GM06990 (cell line): ENCODE measurements at places on chromosomes 16 and 17.

- DNase-seq = no peak
These were observed 106.3 kb upstream of the ZFHX3 start for GRCh38 chr16:73154063-73154870.

DNA sequence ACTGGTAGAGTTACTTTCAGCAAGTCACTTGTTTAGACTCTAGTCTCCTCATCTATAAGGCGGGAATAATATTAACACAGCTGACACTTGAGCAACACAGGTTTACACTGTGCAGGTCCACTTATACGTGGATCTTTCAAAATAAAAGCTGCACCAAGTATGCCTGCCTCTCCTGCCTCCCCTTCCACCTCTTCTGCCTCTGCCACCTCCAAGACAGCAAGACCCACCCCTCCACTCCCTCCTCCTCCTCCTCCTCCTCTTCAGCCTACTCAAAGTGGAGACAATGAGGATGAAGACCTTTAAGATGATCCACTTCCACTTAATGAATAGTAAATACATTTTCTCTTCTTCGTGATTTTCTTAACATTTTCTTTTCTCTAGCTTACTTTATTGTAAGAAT lies 285.6 kb downstream of the FTO start:
- DNase-seq = no peak

- DNase-seq = no peak
These were observed 980 bp downstream of the LLGL1 start for GRCh38 chr17:18226284-18226945.

DNA sequence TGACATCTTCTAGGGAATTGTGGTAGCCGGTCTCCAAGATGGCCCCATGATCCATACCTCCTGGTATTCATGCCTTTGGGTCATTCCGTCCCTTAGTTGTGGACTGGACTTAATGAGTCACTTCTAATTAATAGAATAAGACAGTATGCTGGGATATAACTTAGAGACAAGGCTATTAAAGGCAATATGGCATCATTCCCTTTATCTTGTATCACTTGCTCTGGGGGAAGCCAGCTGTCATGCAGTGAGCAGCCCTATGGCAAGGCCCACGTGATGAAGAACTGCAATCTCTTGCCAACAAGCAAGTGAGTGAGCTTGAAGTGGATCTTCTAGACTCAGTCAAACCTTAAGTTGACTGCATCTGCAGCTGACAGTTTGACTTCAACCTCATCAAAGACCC lies 97.8 kb upstream of the MED13 start:
- DNase-seq = no peak

DNA sequence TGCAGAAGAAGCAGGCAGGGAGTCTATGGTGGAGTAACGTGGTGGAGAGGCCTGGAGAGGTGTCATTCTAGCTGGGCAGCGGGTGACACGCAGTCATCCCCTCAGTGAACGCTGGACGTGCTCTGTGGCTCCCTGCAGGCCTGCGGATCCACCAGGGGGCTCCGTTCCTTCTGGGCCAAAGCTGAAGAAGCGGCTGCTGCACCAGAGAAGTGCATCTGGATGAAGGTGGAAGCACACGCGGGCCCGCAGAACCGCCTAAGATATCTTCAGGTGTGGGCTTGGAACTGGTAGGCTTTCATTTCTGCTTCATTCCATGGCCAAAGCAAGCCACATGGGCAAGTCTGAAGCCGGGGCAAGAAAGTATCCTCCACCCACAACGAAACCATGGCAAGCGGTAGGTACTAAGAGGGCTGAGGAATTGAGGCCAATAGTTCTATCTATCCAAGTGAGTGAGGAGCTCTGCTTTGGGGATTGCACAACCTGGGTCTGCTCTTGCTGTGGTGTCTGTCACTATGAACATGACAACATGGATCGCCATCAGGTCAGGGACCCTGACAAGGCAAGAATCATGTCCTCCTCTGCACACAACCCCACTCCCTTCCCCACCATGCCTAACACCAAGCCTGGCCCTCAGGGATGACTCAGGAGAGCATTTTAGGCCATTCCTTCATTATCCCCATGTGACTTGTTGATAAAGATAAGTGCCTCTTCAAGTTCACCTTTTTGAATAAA lies 78.9 kb upstream of the FBXO47 start:
- DNase-seq = no peak

DNA sequence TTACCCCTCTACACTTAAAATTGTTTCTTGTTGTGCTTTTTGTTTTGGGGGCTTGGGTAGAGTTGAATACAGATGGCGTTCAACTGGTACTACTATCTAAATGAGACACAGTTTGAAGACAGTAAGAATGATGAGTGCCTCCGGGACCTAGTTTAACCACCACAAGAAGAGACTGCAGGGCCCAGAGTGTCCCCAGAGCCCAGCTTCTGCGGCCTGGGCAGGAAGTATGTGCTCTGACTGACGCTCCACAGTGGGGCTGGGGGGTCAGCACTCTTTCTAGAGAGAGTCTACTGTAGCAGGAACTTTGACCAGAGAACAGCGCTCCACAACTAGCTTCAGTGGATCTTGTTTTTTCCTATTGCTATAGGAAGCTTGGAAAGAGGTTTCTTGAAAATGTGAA lies 174.0 kb downstream of the VPS53 start:
- DNase-seq = no peak

DNA sequence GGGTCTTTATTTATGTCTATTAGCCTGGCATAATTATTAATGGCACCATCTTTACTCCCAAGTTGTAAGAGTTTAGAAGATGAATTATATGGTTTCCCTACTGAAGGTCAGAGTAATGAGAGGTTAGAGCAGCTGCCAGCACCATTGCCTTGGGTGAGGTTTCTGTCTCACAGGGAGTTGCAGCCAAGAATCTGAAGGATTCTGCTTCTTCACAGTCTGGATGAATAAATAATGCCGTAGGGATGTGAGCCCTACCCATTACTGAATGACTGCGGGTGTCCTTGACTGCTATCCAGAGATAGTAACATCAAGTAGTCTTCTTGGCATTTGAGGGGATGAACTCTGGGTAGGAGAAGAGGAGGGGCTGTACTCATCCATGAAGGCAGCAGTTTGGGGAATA lies 52.8 kb upstream of the SMIM36 start:
- DNase-seq = no peak

DNA sequence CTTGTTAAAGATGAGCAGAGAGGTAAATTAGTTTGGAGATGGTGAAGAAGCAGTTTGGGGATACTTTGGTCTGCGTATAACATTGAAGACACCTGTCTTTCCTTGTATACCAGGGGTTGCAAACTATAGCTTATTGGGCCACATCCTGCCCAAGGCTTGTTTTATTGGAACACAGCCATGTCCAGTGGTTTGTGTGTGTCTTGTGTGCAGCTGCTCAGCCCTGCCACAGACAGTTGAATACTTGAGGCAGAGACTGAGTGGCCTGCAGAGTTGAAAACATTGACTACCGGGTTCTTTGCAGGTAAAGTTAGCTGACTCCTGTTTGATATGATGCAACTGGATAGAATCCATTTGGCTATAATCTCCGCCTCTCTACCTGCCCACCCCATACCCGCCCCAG lies 224.4 kb downstream of the PRKCA start:
- DNase-seq = no peak

DNA sequence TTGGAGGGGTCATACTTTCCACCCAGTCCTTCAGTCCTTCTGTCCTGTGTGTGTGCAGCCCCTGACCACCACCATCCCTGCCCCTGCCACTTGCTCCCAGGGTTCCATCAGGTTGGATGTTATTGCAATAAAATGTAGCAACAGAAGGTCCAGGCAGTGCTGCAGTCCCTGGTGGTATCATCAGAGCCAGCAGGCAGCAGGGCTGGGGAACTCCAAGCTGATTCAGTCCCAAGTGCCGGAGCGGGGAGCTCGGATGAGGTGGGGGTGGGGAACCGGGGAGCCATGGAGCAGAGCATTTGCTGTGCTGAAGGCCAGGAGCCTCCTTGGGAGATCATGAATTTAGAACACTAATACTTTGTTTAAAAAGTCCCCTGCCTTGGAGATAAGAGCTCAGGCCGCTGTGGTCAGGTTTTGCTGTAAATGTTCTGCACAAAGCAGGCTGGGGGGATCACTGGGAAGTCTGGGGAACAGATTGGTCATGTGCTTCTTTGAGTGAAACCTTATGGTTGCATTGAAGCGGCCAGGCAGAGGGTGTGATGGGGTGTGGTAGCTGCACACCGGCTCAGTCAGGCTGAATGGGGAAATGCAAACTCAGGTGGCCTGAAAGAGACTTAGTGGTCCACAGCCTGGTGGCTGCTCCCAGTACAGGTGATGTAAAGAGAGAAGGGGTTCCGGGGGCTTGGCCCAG lies 225.9 kb downstream of the SEC14L1 start:
- DNase-seq = no peak

GRCh38 chr17:32558997-32559650 lies 72.3 kb downstream of the CDK5R1 start:
- DNase-seq = peak; percentile 53

GRCh38 chr17:3679531-3680126 lies 11.0 kb downstream of the EMC6 start:
- DNase-seq = no peak

GRCh38 chr17:65370669-65371131 lies 190.7 kb downstream of the AXIN2 start:
- DNase-seq = peak; percentile 41

- no peak for DNase-seq
These were observed 16.8 kb upstream of the ASGR2 start for GRCh38 chr17:7131423-7131791.

DNA sequence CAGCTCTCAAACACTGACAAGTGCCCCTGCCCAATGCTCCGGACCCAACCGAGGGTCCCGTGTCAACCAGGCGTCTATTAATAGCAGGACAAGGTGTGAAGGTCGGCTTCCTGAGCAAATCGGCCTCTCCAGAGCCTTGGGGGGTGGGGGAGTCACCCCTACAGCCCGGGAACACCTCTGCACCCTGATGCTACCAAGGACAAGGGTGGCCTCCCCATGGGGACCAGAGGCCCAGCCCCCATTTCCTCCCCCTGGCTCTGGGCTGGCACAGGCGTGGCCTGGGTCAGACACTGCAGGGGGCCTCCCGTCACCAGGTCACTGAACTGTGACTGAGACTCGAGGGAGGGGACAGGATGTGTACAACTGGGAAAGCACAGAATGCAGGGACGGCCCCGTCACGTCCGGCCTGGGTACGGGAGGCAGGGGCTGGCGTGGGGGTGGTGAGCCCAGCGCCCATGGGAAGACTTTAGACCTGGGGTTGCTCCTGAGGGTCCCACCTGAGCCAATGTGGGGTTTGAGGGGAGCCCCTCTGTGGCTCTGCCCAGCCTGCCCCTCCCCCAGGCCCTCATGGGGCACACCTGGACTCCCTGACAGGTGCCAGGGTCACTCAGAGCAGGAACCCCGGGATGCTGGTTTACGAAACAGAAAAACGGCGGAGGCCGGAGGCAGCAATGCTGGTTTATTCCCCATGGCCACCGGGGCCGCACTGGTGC lies 579 bp upstream of the CYBA start:
- DNase-seq = peak; percentile 92

- DNase-seq = no peak
These were observed 11.3 kb downstream of the YPEL2 start for GRCh38 chr17:59342681-59343131.

DNA sequence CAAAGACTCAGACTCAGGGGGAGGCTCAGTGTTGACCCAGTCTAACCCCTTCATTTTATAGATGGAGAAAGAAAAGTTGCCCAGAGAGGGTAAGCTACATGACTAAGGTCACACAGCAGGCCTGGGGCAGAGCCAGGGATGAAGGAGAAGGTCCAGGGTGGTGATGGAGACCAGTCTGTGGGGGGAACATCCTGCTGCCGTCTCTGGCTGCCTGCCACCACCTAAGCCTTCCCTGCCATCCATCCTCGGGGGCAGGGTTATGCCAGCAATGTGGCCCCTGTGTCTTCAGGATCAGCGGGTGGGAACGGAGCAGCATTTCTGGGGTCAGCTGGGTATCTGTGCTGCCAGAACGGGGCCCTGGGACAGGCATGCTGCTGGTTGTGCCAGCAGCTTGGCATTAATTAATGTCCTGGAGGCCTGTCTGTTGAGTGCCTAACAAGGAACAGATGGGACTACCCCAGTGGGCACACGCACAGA lies 5.5 kb downstream of the DOK4 start:
- no peak for DNase-seq

- DNase-seq = no peak
These were observed 355.9 kb upstream of the RBFOX1 start for GRCh38 chr16:6976716-6977115.

DNA sequence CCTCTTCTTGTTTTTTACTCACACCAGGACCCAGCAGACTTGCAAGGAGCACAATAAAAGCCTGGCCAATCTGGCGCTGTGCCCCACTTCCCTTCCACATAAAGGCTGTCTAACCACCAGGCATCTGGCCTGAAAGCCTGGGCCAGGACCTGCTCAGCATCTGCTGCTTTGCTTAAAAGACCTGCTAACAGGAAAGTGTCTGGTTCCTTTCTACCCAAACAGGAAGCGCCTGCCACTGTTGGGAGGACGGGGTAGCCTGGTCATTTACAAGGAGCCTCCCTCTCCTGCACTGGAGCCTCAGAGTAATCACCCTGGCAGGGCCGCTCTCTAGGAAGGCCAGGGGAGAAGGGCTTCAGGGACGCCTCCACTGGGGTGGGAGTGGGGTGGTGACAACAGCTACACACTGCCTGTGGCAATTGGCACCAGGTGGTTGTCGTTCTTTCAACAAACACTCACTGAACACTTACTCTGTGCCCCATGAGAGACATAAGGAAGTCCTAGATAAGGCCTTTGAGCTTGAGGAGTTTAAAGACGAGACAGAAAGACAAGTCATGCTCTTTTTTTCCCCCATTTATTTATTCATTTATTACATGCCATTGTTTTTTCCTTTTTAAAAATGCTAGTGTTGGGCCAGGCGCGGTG lies 6.3 kb upstream of the MMP28 start:
- DNase-seq = no peak

- DNase-seq = peak; percentile 71
These were observed 690 bp downstream of the PITPNC1 start for GRCh38 chr17:67377488-67378453.

- peak; percentile 63 for DNase-seq
These were observed 84.1 kb upstream of the TOB1 start for GRCh38 chr17:50949989-50950877.

- no peak for DNase-seq
These were observed 19.3 kb downstream of the TSPOAP1 start for GRCh38 chr17:58308985-58309917.

GRCh38 chr17:9676820-9677310 lies 31.5 kb downstream of the USP43 start:
- DNase-seq = no peak

DNA sequence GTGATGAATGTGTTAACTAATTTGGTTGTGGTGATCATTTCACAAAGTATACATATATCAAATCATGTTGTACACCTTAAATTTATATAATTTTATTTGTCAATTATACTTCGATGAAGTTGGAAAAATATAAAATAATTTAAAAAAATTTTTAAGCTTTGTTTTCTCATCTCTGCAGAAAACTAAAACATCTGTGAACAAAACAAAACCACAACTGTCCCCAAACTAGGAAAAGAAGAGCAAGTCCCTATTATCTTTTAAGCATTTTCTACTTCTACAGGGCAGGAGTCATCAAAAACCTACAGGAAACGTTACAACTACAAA lies 6.5 kb downstream of the HSDL1 start:
- no peak for DNase-seq

- no peak for DNase-seq
These were observed 9.9 kb downstream of the MTSS2 start for GRCh38 chr16:70675851-70676513.
